ENCODE measurements at places on chromosomes 5 and 9.

DNA sequence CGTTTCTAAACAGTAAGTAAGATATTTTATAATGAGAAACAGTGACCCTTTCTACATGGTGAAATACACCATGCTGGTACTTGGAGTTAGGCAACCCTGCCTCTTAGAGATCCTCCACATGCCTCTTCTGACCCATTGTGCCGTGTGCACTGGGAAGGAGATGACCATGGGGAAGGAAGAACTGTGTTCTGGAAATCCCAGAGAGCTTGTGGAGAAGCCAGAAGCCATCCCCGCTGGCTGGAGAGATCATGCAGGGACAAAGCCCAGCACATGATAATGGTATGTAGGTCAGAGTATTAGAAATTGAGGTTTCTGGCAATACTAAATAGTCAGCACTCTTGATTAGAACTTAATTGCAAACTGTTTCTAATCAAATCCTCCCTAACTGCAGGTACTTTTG lies 307.3 kb downstream of the FBXL7 start:
- DNase-seq: no peak

- no peak for DNase-seq
Measured at GRCh38 chr9:105329719-105330062, 85.2 kb downstream of the SLC44A1 start.

DNA sequence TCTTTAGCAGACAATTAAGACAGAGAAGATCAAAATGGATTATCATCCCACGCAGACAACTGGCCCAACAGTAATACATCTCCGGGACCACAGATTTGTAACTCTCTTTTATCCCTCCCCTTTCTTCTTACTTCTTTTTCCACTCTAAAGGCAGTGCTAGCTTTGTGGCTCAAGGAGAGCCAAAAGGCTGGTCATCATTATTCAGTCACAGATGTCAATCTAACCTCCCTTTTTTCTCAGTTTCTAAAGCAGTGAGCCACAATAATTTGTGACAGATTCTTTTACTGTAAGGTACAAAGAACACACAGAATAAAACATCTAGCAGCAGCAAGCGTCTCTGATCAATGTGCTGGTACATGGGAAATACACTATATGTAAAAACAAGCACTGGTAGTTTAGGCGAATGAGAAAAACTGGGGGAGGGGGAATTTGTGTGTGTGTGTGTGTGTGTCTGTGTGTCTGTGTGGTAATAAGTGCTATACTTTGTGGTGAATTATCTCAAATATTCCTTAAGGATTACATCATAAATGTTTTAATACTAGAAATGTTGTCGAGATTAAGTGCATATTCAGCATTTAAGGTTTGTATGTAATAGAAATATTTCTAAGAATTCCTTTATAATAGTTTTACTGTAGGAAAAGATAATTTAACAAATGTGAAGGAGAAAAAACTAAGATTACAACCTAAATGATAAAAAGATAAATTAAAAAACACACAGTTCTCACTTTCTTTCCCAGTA lies 140.2 kb downstream of the DENND1A start:
- no peak for DNase-seq

DNA sequence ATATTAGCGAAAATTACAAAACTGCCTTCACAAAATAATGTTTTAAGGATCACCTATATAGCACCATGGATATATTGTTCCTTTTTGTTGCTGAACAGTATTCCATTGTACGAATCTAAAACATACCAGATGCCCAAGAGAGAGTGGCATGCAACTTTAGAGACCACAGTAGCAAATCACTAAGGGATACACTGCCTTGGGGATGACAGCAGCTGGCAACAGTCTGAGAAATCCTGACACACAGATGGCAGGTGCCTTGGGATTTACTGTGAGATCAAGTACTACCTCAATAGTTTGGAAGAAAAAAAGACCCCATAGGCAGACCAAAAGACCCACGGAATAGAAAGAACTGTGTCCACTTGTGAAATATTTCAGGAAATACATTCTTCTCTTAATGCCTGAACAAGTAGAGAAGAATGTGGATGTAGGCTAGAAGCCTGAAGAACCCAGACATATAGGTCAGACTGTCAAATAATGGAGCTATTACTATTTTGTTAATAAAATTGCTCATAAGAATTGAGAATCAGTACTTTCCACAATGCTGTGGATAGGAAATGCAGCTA lies 53.4 kb downstream of the PLPP1 start:
- DNase-seq: no peak

DNA sequence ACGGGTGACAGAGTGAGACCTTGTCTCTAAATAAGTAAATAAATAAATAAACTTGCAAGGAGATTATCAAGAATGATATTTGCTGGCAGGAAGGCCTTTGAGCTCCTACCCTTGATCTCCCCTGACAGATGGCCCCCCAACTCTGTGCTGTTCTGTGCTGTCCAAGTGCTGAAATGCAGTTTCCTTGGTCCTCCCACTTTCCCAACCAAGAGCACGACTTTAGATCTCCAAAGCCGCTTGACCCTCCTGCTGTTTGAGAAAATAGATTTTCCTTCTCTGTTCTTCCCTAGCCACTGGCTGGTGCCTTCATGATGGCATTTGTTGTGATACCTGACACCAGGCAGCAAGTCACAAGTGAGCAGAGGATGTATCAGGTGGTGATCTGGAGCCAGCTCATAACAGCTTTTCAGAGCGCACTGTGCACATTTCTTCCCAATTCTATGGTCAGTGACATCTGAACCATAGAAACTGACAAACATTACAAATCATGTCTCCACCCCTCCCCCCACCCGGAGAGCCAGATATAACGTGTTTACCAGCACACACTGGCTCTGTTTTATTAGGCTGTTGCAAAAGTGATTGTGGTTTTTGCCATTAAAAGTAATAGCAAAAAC lies 80.0 kb upstream of the PUM3 start:
- DNase-seq: no peak

DNA sequence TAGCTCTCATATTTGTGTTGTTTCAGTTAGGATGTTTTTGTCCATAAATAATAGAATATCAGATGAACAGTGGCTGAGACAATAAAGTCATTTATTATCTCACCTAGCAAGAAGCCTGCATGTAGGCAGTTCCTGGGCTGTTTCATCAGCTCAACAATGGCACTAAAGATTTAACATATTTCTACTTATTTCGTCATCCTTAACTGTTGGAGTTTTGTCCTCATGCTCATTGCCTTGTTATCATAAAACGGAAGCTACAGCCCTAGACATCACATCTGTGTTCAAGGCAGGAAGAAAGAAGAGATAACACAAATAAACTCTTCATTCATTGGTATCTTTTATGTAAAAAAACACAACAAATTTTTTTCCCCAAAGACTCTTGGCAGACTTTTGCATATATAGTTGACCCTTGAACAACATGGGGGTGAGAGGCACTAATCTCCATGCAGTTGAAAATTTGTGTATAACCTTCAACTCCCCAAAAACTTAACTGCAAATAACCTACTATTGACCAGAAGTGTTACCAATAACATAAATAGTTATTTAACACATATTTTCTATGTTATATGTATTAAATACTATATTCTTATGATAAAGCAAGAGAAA lies 277.2 kb upstream of the ADRA1B start:
- no peak for DNase-seq

GRCh38 chr5:147972076-147972840 lies 65.9 kb upstream of the C5orf46 start:
- DNase-seq: no peak

DNA sequence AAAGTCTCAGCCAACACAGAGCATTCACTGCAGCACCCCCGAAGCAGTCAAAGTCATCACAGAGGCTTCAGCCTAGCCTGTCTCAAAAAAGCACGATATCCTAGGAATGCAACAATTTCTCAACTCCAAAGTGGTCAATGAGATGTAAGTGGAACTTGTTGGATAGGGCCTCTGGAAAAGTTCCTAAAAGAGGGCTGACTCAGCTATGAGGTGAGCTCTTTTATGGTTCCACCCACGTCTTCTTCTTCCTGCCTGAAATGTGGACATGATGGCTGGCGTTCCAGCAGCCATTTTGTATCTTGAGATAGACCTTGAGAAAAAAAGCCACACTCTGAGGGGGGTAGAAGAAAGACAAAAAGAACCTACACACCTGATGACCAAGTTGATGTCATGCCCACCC lies 32.5 kb upstream of the TRIO start:
- DNase-seq: no peak

DNA sequence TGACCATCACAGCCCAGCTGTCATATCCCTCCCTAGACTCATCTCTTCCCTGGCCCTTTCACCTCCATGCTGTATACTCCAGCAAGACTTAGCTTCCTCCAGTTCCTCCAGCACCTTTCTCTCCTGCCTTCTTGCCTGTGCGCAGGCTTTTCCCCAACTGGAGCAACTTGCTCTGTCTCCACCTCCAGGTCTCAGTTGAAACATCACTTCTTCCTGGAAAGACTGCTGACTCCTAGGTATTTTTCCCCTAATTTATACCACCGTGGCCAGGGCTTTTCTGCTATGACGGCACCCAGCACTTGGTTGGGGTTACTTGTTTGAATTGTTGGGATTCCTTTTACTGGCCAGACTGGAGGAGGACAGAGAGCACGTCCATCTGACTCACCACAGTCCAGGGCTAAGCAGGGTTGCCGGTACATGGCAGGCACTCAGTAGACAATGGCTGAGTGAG lies 67.5 kb downstream of the KCNIP1 start:
- no peak for DNase-seq

GRCh38 chr9:121313458-121314152 lies 45.6 kb downstream of the GSN start:
- DNase-seq: no peak

- no peak for DNase-seq
Measured at GRCh38 chr9:18129809-18130334, 344.1 kb upstream of the ADAMTSL1 start.

DNA sequence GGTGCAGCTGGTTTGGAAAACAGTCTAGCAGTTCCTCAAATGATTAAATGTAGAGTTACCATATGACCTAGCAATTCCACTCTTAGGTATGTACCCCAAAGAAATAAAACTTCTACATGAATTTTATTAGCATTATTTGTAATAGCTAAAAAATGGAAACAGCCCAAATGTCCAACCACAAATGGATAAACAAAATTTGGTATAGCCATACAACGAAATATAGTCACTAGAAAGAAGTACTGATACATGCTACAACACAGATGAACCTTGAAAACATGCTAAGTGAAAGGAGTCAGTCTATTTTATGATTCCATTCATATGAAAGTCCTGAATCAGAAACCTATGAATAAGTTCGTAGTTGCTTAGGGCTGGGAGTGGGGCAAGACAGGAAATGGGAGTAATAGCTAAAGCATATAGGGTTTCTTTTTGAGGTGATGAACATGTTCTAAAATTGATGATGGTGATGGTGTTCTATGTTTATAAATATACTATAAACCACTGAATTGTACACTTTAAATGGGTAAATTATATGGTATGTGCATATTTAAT lies 6.3 kb downstream of the GDF9 start:
- DNase-seq: no peak

DNA sequence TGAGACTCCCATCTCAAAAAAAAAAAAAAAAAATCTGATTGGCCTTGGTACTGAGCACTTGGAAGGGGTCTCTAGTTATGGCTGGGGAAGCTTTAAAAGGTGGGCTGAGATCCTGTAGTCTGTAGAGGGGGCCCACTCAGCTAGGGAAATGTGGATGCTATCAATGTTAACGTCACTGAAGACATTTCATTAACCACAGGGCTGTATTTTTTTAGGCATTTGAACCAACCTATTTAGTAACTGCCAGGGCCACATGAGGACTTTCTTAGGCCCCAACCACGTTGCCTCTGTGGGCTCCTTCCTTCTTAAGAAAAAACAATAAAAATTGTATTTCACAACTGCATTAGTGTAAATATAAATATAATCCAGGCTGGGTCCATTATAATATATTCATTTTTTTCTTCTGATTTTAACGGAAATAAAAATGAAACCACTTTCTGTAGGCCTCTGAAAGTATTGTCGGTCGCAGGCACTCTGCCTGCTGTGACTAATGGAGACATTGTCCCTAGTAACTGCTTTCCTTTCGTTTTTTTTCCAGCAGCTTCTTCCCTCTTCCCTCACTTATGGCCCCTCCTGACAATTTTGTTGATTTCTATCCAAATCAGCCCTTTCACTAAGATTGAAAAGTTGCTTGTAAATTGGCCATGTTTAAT lies 71.6 kb downstream of the GCNT1 start:
- DNase-seq: no peak

GRCh38 chr9:116337015-116337414 lies 183.4 kb downstream of the PAPPA start:
- no peak for DNase-seq

DNA sequence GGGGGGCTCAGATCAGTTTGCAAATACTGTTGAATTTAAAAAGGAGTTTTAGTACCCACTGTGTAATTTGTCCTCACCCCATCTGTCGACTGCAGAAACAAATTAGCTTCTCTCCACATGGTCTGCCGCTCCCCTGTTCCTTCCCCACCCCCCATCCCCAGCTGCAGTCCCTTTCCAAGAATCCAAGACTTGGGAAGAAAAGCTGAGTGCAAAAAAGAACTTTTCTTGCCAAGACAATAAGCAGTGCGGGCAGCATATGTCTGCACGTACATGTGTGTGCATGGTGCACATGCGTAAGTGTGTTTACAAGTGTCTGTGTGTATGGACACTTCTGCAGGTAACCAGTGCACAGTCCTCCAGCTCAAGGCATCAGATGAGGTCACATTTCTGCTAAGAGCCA lies 125.7 kb upstream of the SMIM23 start:
- DNase-seq: no peak

DNA sequence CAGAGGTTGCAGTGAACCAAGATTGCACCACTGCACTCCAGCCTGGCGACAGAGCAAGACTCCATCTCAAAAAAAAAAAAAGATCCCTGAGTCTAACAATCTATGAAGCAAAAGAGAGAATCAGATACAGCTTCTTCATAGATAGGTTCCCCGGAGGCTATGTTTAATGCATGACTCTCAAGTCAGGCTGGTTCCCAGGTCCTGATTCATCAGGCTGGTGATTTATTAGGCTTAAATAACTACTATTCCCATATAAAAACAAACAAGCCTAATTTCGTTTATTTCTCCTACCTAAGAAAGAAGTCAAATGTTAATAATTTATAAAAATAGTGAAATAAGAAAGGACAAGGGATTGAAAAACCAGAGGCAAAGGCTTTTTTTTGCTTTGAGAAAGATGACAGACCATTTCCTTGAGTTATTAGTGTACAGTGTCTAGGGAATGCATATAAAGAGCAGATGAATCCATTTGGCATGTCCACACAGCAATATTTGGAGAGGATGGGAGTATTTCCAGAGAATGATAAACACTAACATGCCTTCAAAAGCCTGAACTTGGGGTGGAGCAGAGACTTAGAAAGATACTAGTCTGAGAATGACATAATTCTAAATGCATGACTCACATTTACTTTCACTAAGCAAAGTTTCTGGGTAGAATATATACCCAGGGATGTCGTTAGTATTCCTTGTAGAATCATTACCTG lies 115.3 kb downstream of the NREP start:
- no peak for DNase-seq

GRCh38 chr5:31186672-31187267 lies 6.7 kb upstream of the CDH6 start:
- DNase-seq: no peak

- DNase-seq: no peak
Measured at GRCh38 chr5:142886211-142886610, 116.0 kb downstream of the ARHGAP26 start.

GRCh38 chr9:25129537-25129936 lies 548.7 kb downstream of the TUSC1 start:
- no peak for DNase-seq

- DNase-seq: no peak
Measured at GRCh38 chr9:70478963-70479641, 64.6 kb upstream of the KLF9 start.

- DNase-seq: no peak
Measured at GRCh38 chr5:167332309-167332708, 959.1 kb upstream of the WWC1 start.

Measured in stimulated activated CD8-positive, alpha-beta memory T cell treated with anti-CD3 and anti-CD28 coated beads, Interleukin-15, amount 100 ng/mL, for 4 hours (primary cell).